Stimulated activated effector memory CD8-positive, alpha-beta T cell treated with anti-CD3 and anti-CD28 coated beads, Interleukin-12 subunit alpha, Interleukin-12 subunit beta, amount 100 ng/mL, for 72 hours (primary cell): ENCODE measurements at places on chromosomes 3 and 15.

DNA sequence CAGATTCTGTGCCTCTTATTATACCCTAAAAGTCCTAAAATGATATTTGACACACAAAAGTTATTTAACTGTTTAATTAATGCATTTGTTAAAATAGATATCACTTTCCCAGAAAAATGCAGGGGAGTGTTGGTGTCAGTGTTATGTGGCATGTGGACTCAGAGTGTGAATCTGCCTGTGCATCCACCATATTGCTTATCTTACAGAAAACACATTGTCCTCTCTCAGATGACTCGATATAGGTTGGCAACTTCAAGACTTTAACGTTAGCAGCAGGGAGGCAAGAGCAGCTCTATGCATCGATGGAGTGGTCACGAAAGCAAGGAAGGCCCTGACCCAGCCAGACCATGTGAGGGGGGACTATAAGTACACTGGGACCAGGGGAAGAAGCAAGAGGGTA is 165.4 kb upstream of the DCBLD2 start:
- DNase-seq, result no peak

DNA sequence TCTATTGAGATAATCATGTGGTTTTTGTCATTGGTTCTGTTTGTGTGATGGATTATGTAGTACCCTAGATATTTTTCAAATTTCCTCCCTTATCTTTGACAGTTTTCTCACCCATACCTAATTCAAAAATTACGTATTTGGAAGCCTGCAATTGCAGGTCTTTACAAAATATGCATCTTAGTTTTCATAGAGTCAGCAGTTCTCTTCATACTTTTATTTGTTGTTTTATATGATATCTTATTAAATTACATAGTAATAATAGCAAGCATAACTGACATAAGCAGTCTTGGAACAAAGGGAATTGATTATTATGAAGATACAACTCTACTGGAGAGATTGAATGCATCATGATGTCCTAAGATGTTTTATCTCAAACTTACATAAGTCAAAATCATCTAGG is 215.3 kb upstream of the CHRM5 start:
- DNase-seq, result no peak

- DNase-seq, result no peak
Observed at GRCh38 chr3:8761866-8762265, 7.5 kb downstream of the OXTR start.

- no peak for DNase-seq
Observed at GRCh38 chr3:107850681-107851080, 240.2 kb downstream of the CD47 start.

DNA sequence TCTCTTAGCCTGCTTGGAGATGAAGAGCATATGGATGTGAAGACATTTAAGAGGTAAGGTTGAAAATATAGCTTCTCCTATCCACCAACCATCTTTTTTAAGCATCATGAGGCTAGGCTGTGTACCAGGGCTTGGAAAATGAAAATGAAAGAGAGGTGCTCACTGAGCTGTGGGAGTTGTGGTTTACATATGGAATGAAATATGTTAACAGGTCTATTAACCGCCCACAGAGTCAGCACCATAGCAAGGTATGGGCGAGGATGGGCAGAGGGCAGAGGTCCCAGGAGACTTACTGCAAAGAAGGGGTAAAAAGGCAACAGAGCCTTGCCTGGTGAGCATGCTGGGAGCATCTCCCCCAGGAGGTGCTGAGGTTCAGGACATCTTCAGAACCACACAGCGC is 273.1 kb downstream of the GABRG3 start:
- DNase-seq, result no peak

- no peak for DNase-seq
Observed at GRCh38 chr3:15272426-15273196, 59.8 kb downstream of the SH3BP5 start.

GRCh38 chr3:160829486-160830009 is 73.5 kb downstream of the PPM1L start:
- DNase-seq, result no peak

GRCh38 chr3:141422961-141423582 is 54.8 kb downstream of the ZBTB38 start:
- DNase-seq, result no peak

DNA sequence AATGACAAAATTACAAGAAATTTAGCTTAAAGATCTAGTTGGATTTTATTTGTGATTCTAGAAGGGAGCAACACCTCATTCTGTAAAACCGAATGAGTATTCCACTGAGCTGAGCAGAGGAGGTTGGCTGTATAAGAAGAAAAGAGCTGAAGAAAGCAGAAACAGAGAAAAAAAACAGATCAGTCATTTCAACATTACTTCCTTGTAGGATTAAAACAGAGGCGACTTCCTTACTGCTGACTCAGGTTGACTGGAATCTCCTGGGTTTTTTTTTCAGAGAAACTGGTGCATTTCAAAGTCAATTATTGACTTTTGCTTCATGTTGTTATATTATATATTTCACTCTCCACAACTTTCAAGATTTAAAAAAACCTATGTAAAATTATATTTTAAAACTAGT is 368.1 kb upstream of the UBE2E2 start:
- DNase-seq, result no peak
